ENCODE measurements at places on chromosomes 16 and 17. TPM values are rescaled to one million over a fixed set of nuclear protein-coding genes. Genes with fewer than 3 reads are reported as not detected.

DNA sequence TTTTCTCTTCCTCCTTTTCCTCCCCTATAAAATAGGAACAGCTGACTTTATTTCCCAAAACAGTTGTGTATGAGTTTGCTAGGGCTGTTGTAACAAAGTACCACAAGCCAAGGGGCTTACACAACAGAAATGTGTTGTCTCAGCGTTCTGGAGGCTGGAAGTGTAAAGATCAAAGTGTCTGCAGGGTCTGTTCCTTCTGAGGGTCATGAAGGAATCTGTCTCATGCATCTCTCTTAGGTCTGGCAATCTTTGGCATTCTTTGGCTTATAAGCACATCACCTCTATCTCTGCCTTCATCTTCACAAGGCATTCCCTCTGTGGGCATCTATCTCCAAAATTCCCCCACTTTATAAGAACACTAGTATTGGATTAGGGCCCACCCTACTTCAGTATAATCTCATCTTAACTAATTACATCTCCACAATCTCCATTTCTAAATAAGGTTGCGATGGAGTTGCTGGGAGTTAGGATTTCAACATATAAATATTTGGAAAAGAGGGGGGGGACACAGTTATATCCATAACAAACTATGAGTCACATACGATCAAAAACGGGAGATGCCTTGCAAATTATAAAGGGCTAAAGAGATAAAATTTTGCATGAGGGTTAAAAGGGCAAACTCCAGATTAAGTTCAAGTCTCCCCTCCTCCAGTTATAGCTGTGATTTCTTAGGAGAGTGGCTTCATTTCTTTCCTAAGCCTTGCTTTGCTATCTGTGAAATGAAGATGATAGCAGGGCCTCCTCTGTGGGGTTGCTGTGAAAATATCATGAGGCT lies 109.7 kb downstream of the VAT1L start:
- DNase-seq: no peak

GRCh38 chr16:4216596-4216995 lies 25.3 kb downstream of the SRL start:
- DNase-seq: no peak

GRCh38 chr17:40440166-40440565 lies 3.1 kb upstream of the IGFBP4 start:
- no peak for DNase-seq

DNA sequence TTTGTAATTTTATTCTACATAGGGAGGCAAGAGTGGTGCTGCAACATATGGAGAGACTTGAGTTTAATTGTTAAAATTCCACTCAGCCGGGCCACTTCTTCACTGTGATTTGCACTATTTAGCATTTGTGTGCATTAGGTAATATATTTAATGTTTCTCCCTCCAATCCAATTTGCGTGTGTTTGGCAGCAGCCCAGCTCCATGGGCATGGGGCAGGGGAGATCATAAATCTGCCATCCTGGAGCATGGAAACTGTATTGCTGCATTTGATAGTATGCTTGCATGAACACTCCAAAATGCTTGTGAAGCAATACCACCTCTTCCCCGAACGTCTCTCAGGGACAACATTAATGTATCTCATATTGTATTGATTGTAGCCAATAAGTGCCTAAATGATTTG lies 339.1 kb upstream of the RBFOX1 start:
- no peak for DNase-seq

- DNase-seq: no peak
These were observed 2.7 kb downstream of the MPRIP start for GRCh38 chr17:17044846-17045561.

GRCh38 chr17:44959821-44960531 lies 8.1 kb downstream of the C1QL1 start:
- DNase-seq: no peak

GRCh38 chr16:68993885-68994284 lies 111.6 kb upstream of the HAS3 start:
- peak; percentile 77 for DNase-seq

DNA sequence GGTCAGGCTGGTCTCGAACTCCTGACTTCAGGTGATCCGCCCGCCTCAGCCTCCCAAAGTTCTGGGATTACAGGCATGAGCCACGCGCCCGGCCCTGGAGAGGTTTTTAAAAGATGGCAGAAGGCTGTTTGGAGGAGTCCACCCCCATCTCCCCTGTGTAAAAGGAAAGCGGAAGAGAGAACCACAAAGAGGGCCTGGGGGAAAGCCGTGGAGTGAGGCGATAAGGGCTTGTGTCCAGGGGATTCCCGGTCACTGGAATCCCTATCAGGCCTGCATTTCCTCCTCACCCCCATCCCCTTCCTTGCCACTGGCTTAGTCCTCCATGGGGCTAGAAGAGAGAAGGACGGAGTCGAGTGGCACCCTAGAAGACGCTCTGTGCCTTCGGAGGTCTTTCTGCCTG lies at the start of gene GP1BA:
Gene GP1BA (plus strand): TSS at position 315 of the 400 bp plus-strand sequence. CDS start 328 bp downstream, outside the sequence.
- DNase-seq: no peak

GRCh38 chr17:9890124-9890523 lies 14.9 kb downstream of the RCVRN start:
- peak; percentile 28 for DNase-seq

DNAJC7 gene
- total RNA-seq: 52.8 TPM

GRCh38 chr17:39775031-39775430 lies 37.3 kb downstream of the GRB7 start:
- DNase-seq: no peak

ZC3H7A gene
- total RNA-seq: 11.4 TPM

GRCh38 chr16:57413301-57413730 lies 8.7 kb downstream of the CCL17 start:
- DNase-seq: no peak

DNA sequence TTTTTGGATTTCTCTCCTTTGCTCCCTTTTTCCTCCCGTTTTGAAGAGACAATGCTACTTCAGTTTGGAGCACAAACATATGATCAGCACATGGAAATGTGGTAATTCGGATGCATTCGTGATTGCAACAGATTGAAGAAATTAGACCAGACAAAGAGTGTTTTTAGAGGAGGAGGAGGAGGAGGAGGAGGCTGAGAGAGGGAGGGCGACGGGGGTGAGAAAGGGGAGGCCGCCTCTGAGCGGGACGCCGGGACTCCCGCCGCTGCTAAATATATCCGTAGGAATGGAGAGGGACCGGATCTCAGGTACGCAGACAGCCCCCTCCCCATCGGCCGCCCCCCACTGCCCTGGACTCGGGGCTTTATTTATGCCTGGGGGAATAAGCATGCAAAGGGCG lies 179.3 kb downstream of the SEC14L1 start:
- DNase-seq: no peak

TBCD gene
- total RNA-seq: 60.0 TPM

DNA sequence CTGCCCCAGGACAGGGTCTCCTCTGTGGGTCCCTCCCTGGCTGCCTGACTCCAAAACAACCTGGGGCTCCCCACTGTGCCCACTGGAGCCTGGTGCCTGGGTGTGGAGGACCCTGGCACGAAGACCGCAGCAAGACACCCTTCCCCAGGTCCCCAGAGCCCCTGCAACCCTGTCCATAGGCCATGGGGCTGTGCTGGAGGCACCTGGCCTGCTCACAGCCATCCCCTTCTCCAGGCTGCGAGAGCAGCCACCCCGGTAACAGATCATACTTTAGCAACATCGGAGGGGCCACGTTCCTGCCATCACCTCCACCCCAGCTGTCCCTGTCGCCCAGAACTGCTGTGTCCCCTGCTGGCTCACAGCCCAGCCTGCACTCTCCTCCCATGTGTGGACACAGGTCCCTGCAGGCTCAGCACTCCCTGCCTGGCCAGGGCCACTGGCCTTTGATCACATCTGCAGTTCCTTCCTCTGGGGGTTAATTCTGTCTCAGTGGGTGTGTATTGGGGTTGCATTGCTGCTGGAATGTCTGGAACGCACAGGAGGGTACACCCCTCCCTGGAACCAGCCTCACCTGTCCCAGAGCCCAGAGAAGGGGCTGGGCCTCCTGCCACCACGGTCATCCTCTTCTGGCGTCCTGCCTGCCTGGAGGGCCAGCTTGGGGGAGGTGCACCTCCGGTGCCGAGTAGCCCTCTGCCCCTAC lies 12.2 kb downstream of the PPL start:
- peak; percentile 79 for DNase-seq

DNA sequence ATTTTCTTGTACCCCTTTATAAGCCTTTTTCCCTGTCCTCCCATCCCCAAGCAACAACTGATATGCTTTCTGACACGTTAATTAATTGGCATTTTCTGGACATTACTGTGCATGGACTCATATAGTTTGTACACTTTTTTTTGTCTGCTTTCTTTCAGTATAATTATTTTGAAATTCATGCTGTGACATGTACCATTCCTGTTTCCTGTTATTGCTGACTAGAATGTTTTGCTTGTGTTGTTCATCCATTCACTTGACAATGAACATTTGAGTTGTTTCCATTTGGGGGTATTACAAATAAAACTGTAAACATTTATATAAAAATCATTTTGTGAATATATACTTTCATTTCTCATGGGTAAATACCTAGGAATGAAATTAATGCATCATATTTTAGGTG lies 50.6 kb downstream of the RBBP6 start:
- no peak for DNase-seq

SMIM36 gene
- 0.29 TPM for total RNA-seq

ARL6IP1 gene
- total RNA-seq: 208 TPM

DNA sequence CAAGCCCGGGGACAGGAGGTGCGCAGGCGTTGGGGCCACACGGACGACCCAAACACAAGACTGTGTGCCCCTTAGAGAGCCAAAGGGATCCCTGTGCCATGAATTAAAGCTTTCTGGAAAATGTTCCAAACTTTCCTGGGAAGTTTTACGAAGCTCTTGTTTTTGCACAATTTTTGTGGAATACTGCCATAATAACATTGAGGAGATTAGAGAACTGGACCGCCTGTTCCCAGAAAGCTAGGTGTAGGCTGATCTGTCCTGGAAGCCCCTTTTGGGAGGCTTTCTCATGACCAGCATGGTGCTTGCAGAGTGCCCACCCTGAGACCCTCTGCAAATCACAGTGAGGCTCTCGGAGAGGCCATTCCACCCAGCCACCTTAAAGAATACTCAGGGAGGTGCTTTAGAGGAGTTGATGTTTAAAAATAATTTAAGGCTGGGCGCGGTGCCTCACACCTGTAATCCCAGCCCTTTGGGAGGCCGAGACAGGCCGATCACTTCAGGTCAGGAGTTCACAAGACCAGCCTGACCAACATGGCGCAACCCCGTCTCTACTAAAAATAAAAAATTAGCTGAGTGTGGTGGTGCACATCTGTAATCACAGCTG lies 1.1 kb downstream of the KDM8 start:
- no peak for DNase-seq

Data from HT-29 (cell line).